ENCODE measurements at places on chromosomes 16 and 17.

GRCh38 chr16:68503334-68503733, 35.8 kb upstream of the ZFP90 start:
- DNase-seq = no peak

DNA sequence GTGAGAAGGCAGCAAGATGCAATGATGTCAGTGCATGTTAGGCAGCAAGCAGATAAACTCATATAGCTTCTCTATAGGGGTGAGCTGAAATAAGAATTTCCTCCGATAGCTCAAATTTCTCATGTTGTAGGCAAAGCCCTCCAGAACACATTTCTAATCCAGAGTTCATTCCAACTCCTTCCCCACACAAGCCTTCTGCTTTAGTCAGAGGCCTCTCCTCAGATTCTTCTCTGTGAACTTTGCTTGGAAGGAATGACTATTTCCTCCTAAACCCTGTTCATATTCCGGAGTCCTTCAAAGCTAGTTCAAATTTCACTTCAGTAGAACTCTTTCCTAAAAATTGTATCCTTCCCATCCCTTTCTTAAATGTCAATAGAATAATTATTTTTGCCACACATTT, 144.8 kb downstream of the KCNJ2 start:
- DNase-seq = no peak

DNA sequence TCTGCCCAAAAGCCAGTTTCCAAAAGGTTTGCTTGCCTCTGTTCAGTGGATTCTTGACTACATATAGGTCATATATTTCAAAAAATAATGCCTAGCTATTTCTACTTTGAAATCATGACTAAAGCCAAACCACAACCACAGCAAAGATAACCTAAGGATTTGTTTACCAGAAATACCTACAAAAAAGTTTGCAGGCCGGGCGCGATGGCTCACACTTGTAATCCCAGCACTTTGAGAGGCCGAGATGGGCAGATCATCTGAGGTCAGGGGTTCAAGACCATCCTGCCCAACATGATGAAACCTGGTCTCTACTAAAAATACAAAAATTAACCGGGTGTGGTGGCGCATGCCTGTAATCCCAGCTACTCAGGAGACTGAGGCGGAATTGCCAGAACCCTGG, 15.2 kb downstream of the CARHSP1 start:
- DNase-seq = no peak

DNA sequence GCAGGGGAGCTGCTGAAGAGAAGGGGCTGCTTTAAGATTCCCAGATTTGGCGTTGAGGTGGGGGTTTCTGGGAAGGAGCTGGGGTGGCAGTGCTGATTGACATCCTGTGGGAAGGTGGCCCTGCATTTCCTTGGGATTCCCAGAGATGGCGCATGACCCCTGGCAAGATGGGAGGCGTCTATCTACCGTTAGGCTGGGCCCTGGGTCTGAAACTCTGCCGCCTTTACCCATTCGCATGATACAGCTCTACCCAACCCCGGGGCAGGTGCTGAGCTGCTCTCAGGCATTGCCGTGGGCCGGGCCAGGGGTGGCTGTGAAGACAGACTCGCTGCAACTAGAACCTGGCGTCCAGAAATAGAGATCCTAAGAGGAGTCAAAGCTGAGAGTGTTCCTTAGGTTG, 9.9 kb upstream of the MVD start:
- DNase-seq = no peak

DNA sequence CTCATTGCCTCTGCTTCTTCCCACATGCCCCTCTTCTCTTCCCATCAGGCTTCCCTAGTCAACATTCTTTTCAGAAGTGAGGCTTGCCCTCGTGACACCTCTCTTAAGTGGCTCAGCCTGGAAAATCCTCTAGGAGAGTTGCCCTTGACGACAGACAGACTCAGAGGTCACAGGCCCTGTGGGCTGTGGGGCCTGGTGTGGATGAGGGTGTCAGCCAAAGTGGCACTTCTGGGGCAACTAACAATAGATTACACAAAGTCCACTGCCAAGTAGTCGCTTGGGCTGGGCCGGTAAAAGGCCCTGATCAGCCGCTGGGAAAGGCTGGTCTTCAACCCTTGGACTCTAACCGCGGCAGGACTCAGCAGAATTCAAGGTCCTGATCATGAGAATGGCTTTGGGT, 33.7 kb upstream of the METTL16 start:
- no peak for DNase-seq

GRCh38 chr16:23952128-23952970, 116.6 kb downstream of the PRKCB start:
- peak; percentile 47 for DNase-seq

- no peak for DNase-seq
These were observed 3.5 kb upstream of the APRT start for GRCh38 chr16:88815227-88815626.

DNA sequence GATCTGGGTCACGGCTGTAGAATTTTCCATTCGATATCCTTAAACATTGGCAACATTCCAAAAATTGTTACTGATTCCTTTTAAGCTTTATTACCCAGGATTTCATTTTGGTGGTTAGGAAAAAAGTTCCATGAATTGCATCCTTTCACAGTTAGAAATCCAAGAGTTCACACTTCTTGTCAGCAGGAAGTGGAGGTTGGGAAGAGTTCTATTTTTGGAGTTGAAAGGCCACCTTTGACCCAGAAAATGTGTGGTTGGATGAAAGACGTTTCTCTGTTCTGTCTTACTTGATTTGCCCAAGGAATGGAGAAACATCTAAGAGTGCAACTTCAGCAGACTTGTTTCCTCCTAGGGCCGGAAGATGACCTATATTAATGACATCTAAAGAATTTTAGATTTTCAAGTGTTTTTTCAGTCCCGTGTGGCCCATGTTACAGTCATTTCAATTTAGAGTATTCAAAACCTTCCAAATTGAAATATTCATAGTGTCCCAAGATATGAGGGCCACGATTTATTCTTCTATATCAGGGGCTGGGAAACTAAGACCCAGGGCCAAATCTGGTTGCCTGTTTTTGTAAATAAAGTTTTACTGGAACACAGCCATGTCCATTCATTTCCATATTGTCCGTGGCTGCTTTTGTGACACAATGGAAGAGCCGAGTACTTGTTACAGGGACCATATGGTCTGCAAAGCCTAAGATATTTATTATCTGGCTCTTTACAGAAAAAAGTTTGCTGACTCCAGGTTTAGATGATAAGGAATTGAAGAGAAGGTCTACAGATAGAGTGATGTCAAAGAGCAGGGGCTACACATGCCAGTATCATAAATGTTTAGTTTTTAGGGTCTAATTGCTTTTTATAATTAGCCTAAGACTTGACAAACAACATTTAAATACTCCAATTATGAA, 50.2 kb downstream of the CDK5R1 start:
- no peak for DNase-seq

DNA sequence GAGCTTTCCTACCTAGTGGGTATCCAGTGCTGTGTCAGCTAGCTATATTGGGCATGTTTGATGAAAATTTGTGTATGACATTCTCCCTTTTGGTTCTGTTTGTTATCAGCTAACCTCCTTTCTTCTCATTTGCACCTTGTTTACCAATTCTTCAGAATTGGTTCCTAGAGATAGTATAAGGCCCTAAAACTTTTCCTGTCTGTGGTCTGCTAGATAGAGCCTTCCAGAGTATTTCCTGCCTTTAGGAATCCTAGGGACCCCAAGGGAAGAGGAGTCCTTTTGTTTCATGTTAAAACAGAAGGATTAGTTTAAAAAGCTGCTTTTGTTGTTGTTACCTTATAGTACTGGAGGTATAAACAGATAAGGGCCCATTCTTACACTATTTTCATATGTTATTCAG, 11.5 kb downstream of the MAP3K3 start:
- DNase-seq = no peak

DNA sequence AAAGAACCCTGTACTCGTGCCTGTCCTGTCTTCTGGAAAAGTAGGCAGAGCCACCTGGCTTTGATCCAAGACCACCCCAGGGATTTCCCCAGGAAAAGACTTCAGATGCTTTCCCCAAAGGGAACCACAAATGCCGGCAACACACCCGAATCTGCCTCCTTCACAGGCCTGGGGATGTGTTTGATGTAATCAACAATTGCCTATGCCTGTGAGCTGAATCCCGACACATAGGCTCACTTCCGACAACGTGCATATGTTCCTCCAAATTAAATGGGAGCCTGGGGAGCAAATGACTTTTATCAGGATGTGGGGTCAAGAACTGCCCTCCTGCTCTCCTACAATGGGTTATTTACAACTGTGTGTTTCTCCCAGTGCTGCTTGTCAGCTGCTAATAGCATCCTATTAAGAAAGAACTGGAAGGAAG, 535.2 kb upstream of the CDH11 start:
- no peak for DNase-seq

GRCh38 chr16:49268667-49269066, 13.0 kb downstream of the CBLN1 start:
- no peak for DNase-seq

DNA sequence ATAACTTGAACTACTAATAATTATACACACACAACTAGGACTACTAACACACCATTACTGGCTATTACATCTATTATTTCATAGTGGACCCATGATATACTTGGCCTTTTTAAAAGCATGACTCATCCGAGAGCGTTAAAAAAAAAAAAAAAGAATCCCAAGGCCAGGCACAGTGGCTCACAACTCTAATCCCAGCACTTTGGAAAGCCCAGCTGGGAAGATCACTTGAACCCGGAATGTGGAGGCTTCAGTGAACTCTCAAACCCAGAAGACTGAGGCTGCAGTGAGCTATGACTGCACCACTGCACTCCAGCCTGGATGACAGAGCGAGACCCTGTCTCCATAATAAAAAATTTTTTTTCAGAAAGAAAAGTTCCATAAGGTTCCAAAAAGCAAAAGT, 3.1 kb downstream of the GLG1 start:
- DNase-seq = no peak

DNA sequence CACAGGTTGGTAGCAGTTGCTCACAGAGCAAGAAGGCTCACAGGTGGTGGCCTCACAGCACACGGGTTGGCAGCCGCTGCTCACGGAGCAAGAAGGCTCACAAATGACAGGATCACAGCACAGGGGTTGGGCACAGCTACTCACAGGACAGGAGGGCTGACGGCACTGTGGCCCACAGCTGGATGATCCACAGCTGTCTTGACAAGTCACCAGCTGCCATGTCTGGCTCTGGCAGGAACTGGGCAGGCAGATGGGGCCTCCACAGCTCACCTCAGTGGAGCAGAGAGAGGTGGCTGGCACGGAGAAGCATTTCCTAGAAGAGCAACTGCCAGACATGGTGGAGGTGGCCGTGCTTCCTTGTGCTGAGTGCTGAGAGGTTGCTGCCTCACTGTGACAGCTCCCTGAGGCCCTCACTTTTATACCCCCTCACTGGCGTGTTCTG, at the start of gene KRTAP16-1:
Gene KRTAP16-1 (minus strand): TSS at position 392 of the 442 bp plus-strand sequence. CDS start 56 bp downstream, at position 336.
- DNase-seq = no peak

- no peak for DNase-seq
These were observed 646.1 kb downstream of the CDH11 start for GRCh38 chr16:64475627-64476351.
